ENCODE measurements at places on chromosomes 7 and 10.

GRCh38 chr10:72812753-72813430 lies 80.6 kb upstream of the OIT3 start:
- no peak for DNase-seq

- DNase-seq = no peak
Measured at GRCh38 chr7:964401-965231, 10.1 kb upstream of the ADAP1 start.

- no peak for DNase-seq
Measured at GRCh38 chr7:106356-106755, 86.0 kb upstream of the FAM20C start.

DNA sequence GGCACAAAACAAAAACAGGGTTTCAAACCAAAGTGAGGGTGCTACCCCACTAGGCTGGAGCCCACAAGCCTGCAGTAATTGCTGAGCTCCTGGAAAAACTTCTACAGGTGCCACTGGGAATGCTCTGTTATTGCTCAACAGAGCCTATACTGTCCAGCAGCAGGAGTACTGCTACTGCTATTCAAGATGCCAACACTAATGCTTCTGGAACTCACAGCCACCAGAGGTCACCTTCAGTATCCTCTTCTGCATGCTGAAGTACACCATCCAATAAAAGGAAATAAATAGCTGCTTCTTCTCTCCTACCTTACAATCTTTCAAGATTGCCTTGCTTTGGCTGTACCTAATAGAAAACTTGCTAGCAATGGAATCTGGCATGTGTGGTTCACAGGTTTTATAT lies 222.0 kb downstream of the LRRN3 start:
- DNase-seq = no peak

GRCh38 chr10:72658696-72659400 lies 33.0 kb upstream of the MICU1 start:
- no peak for DNase-seq

- no peak for DNase-seq
Measured at GRCh38 chr10:50472914-50473313, 150.8 kb downstream of the SGMS1 start.

- no peak for DNase-seq
Measured at GRCh38 chr10:114271779-114272167, 32.7 kb downstream of the VWA2 start.

- DNase-seq = no peak
Measured at GRCh38 chr7:132469681-132470080, 106.6 kb downstream of the PLXNA4 start.

- no peak for DNase-seq
Measured at GRCh38 chr10:44927352-44927751, 16.2 kb downstream of the TMEM72 start.

DNA sequence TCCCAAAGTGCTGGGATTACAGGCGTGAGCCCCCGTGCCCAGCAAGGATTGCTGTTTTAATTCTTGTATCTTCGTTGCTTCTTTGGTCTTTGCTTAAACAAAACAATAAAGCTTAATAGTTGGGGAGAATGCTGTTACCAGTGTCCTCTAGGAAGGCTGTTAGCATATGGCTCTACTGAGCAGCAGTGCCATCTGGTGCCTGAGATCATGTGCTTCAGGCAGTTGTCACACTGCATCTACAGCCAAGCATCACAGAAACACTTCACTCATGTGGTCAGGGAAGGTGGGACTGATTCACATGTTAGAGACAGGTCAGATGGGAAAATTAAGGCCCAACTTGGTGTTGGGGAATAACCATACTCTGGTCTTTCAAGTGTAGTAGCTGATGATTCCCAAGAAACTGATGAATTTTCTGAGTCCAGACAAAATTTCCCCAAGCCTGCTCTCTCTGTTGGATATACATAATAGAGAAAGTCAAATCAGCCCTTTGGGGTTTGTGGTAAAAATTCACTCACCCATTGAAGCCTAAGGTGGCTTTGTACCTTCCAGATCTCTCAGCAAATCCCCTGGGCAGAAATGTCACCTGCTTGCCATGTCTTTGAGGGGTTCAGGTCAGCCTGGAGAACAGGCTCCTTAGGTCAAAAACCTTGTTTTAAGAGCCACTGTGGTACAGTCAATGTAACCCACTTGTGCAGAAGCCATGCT lies 28.4 kb downstream of the UBE2D4 start:
- DNase-seq = no peak

- no peak for DNase-seq
Measured at GRCh38 chr7:115578576-115578975, 452.0 kb downstream of the TFEC start.

Measured in right kidney (tissue), 9 donors.